Stimulated activated CD8-positive, alpha-beta memory T cell treated with anti-CD3 and anti-CD28 coated beads, Interleukin-15, amount 100 ng/mL, for 1 hour (primary cell): ENCODE measurements at places on chromosomes 11 and 22.

GRCh38 chr11:117179048-117179999 lies 781 bp downstream of the SIDT2 start:
- DNase-seq: no peak

GRCh38 chr11:26348776-26349175 lies 16.8 kb downstream of the ANO3 start:
- no peak for DNase-seq

GRCh38 chr11:111759778-111760407 lies 6.3 kb downstream of the PPP2R1B start:
- no peak for DNase-seq

- no peak for DNase-seq
Measured at GRCh38 chr22:20771918-20772625, 1.8 kb upstream of the SERPIND1 start.

GRCh38 chr11:111548525-111548924 lies 8.0 kb downstream of the LAYN start:
- DNase-seq: no peak

- DNase-seq: no peak
Measured at GRCh38 chr22:24416095-24416494, 11.3 kb upstream of the ADORA2A start.

- no peak for DNase-seq
Measured at GRCh38 chr11:123206791-123207434, 11.9 kb upstream of the CLMP start.

GRCh38 chr11:63698976-63699733 lies 17.9 kb downstream of the RTN3 start:
- DNase-seq: no peak

DNA sequence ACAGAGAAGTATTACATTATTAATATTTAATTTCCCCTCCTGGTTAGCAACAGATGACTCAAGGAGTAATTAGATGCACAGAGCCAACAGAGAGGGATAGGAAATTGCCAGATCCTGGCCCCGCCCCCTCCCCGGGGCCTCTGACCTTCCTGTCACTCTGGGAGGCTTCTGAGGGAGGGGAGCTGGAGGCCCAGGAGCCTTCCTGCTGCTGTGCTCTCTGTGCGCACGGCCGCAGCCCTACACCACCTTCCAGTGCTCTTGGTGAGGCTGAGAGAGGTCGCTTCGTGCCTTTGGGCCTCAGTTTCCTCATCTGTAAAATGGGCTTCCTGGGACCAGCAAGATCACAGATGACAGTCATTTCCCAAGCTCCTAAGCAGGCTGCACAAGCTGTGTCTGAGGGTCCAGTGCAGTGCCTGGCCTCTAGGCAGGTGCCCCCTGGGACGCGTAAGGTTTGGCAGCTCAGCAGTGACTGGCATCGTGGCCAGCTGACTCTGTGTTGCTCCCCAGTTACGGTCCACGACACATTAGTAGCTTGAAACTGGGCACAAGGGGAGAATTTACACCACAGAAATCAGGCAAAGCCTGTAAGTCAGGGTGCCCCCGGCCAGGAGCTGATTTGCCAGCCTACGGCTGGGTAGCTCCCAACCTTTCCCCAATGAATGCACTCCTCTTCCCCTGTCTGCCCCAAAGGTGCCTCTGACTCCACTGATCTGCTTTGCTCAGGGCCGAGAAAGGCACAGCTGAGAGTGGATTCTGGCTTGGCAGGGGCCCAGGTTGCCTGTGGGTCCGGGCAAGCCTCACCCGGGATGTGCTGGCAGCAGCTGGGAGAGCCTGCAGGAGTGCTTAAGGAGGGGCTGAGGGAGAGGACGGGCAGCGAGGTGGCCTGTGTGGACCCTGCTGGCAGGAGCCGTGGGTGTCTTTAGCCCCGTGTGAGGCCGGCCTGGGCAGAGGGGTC lies 2.3 kb downstream of the ADORA2A start:
- no peak for DNase-seq
